Hepatocyte (in vitro differentiated cells): ENCODE measurements at places on chromosomes 6 and 20. TPM values are rescaled to one million over a fixed set of nuclear protein-coding genes. Genes with fewer than 3 reads are reported as not detected.

Gene C6orf58
- 0.12 TPM in 1 of 2 replicates, not detected in the other for total RNA-seq

Gene PROKR2
- total RNA-seq, result not detected in 2 replicates

Gene SHLD1
- 5.9 and 8.3 TPM in 2 replicates for total RNA-seq

Gene LY6G5C
- total RNA-seq, result 0.32 TPM in 1 of 2 replicates, not detected in the other

DNA sequence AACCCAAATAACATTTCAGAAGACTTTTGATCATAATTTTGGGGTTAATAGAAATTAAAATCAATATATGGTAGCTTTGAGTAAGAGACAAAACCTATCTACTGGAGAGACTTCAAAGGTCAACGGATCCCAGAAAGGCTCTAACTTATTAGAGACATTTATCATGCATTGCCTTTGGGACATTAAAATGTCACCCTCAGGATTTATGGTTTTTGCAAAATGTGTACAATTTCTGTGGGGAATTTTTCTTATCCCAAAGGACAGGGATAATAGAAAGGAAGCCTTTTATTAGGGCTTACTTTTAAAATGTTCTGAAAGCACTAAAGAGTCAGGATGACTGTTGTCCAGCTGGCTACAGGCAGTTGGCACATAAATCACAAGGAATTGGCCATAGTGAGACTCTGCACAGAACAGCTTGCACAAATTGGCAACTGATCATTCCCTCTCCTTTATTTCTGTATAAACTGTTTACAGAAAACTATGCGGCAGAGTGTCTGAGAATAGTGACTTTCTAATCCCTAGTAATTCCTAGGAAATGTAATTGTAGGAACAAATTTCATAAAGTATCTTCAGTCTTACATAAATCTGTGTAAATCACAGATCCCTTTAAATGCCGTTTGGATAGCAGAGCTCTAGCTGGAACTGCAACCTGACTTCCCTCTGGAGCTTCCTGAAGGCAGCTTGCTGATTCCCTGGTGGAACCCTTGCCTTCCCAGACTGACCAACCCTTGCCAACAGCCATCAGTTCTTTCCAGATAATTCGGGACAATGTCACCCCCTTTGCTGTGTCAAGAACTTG is 201.1 kb upstream of the PREP start:
- no peaks in the 10 kb centered on the region for H3K36me3 ChIP-seq
- peak; percentile 37 for DNase-seq
- H3K4me3 ChIP-seq, result no peak overlapping the region

GRCh38 chr20:7458459-7458858 is 481.8 kb downstream of the HAO1 start:
- H3K36me3 ChIP-seq, result no peaks in the 10 kb centered on the region
- no peaks in the 10 kb centered on the region for H3K27me3 ChIP-seq
- no peak overlapping the region for H3K27ac ChIP-seq
- no peaks in the 10 kb centered on the region for H3K4me1 ChIP-seq
- H3K4me3 ChIP-seq, result no peak overlapping the region
- no peak for DNase-seq

Gene EPHA7
- total RNA-seq, result 19.2 and 20.2 TPM in 2 replicates

DNA sequence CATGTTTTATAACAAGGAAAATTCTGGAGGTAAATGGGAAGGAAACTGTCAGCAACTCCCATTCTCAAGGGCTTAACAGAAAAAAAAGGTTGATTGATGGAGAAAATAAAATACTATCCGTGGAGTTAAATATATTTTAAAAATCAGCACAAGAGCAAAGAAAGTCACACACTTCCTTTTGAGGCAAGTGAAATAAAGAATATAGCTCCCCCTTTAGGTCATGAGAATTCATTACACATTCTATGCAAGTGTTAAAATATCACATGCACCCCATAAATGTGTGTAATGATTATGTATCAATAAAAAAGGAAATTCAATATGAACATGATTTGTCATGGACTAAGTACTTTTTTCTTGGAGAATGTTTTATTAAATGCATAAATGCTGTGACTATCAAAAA is 349.2 kb downstream of the TPBG start:
- no peak overlapping the region for H3K27ac ChIP-seq
- H3K27me3 ChIP-seq, result no peaks in the 10 kb centered on the region
- H3K4me3 ChIP-seq, result no peak overlapping the region
- no peaks in the 10 kb centered on the region for H3K4me1 ChIP-seq
- DNase-seq, result no peak
- no peaks in the 10 kb centered on the region for H3K36me3 ChIP-seq

DNA sequence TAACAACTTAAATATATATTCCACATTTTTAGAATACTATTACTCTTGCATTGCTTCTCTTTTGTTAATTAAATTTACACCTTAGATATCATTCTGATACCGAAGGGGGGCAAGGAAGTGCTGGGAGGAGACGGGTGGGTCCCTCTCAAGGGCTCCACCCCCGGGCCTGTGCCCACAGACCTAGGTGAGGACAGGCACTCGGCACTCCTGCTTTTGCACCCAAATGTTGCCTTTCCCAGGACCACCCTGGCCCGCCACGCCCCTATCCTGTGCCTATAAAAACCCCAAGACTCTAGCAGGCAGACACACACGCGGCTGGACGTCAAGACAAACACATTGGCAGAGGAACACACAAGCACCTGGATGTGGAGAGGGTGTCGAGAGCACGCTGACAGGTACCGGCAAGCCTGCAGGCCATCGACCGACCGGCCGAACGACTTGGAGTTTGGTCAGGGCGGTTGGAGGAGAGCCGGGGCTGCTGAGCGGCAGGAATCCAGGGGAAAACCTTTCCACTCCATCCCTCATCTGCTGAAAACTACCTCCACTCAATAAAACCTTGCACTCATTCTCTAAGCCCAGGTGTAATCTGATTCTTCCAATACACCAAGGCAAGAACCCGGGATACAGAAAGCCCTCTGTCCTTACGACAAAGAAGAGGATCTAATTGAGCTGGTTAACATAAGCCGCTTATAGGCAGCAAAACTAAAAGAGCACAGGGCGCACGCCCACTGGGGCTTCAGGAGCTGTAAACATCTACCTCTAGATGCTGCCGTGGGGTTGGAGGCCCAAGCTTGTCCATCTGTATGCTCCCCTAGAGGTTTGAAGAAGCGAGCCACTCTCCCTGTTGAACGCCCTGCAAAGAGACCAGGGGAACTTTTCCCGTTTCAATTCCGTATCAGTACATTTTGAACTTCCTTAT is 197.4 kb upstream of the PRSS16 start:
- no peaks in the 10 kb centered on the region for H3K4me1 ChIP-seq
- no peak overlapping the region for H3K4me3 ChIP-seq
- H3K27me3 ChIP-seq, result no peaks in the 10 kb centered on the region
- DNase-seq, result no peak
- H3K36me3 ChIP-seq, result no peaks in the 10 kb centered on the region
